AG10803 (cell line): ENCODE measurements at places on chromosomes 2 and 18.

GRCh38 chr2:134906726-134907125 is 11.9 kb upstream of the CCNT2 start:
- no peak for DNase-seq

DNA sequence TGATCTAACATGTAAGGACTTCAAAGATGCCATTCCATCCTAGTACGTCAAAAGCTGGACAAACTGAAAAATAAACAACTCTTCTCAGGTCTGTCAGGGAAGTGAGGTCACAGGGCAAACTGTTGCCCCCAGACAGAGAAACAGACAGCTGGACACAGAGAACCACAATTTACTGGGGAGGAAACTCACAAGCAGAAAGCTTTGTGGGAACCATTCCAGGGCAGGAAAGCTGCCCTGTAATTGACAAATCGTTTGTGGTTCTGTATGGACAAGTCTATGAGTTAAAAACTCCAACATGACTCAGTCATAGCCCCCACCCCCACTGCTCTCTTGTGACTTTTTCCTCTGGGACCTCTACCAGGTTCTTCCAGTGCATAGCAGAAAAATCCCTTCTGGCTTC is 28.4 kb downstream of the MCEE start:
- peak; percentile 87 for DNase-seq

DNA sequence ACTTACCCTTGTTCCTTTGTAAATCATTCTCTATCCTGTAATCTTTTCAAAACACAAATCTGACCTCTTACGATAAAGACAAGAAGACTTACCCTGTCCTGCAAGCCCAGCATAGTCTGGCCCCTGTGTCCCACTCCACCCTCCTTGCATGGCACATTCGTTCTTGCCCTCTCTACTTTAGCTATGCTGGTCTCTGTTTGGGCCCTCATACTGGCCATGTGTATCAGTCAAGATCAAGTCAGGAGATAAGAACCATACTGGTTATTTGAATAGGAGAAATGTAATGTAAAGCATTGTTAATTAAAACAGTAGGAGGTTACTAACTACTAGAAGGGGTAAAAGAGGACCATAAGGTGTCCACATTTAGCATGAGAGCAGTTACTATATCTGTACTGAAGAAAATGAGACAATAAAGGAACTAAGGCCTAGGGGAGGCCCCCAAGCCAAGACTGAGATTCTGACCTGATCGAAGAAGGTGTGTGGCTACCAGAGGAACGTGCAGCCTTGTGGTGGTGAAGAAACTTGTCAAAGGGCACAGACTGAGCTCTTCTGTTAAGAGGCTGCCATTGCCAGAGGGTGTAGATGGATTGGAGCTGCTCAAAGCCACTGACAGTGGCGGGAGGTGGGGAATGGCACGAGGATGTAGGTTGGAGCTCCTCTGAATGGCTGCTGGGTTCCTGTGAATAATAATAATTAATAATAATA is 80.8 kb downstream of the KCTD18 start:
- DNase-seq = no peak

DNA sequence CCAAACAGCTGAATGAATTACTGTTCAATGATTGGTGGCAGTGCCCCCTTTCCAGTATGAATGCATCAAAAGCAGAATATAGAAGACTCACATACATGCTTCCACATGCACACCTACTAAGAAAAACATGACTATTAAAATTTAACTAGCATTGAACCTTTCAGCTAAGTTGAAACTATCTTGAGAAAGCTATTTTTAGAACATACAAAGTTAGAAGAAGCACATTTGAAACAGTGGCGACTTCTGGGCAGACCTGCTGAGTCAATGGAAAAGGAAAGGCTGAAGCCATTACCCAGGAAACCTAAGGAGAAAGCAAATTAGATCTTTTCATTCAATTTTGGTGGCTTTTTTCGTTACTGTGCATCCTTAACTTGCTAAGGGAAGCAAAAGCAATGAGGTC is 55.9 kb downstream of the PLA2R1 start:
- DNase-seq = no peak

- DNase-seq = peak; percentile 41
Measured at GRCh38 chr2:110659248-110659647, 18.6 kb downstream of the BUB1 start.

DNA sequence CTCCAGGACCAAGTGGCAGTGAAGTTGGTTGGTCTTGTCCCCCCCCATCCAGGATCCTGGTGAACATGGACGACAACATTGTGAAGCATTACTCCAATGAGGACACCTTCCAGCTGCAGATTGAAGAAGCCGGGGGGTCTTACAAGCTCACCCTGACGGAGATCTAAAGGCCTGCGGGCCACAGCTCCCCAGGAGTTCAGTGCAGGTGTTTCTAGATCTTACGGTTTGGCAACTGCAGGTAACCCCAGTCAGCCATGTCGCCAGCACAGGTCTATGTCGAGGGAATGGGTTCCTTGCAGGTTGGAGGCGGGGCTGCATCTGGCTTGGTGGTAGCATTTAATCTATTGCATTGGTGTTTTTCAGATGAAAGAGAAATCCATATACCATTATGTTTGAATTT is 42.8 kb upstream of the KLF11 start:
- DNase-seq = no peak
